ENCODE measurements at places on chromosomes 1 and 21. TPM values are rescaled to one million over a fixed set of nuclear protein-coding genes. Genes with fewer than 3 reads are reported as not detected.

Gene HES3
- not detected for total RNA-seq

Gene PDE4DIP
- total RNA-seq: 36.5 TPM

Gene FCRL4
- not detected for total RNA-seq

Gene CFAP74
- total RNA-seq: not detected

Data from SJSA1 (cell line).